ENCODE measurements at places on chromosomes 4 and X. TPM values are rescaled to one million over a fixed set of nuclear protein-coding genes. Genes with fewer than 3 reads are reported as not detected.

PCDH19 gene
- polyA plus RNA-seq, result not detected

ATOH1 gene
- polyA plus RNA-seq, result 47.8 TPM

BST1 gene
- polyA plus RNA-seq, result 83.8 TPM

CENPU gene
- polyA plus RNA-seq, result 1.6 TPM

DNA sequence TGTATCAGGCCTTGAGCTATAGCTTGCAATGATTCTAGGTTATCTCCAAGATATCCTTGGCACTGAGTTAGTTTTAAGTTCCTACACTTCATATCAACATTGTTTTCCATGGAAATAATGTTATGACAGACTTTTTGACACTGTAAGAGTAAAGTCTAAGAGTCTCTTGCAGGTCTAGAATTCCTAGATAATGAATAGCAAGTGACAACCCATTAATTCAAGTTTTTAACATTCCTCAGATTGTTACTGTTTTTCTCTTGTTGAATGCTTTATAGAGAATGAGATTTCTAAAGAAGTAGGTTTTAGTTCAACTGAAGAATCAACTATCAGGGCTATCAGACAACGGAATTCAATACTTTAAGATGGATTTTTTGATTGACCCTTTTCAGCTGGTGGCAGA is 276.1 kb downstream of the PPP3CA start:
- DNase-seq, result no peak

DNA sequence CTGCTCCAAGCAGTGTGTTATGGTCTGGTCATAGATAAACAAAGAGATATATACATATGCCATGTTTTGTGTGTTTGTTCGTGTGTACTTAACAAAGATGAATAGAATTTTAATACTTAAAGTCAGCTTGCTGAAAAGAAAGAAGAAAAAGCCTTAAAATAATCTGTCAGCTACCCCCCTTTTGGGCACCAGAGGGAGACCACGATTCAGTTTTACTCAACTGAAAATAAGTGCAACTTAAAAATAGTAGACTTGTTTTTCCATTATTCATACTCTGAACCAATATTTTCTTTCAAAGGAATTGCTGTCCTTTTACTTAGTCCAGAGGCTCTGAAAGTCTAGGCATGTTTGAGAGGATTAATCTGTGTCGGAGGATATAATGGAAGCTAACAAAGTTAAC is 181.7 kb upstream of the AGTR2 start:
- DNase-seq, result no peak

DNA sequence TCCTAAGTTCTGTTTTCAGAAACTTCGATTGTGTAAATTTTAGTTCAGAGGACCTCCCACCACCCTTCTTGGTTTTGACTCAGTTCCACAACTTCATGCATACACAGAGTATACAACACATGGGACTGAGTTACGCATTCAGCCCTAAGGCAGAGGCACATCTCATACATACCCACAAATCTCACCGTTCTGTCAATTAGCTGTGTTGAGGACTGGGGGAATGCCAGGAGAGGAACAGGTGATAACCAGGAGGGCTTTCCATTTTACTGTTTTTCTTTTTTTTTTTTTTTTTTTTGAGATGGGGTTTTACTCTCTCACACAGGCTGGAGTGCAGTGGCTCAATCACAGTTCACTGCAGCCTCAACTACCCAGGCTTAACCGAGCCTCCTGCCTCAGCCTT is 150.2 kb downstream of the TSPAN5 start:
- DNase-seq, result no peak

GRCh38 chrX:38717871-38718270 is 83.4 kb upstream of the MID1IP1 start:
- peak; percentile 12 for DNase-seq
